Activated CD8-positive, alpha-beta memory T cell treated with anti-CD3 and anti-CD28 coated beads for 1 hour (primary cell): ENCODE measurements at places on chromosomes 3 and 15.

GRCh38 chr3:45145681-45146614, at the start of gene CDCP1:
TSS of gene CDCP1 (minus strand) at chr3:45146378. CDS start at chr3:45146287, 91 bp downstream.
- no peak for DNase-seq

- DNase-seq, result no peak
These were observed 3.4 kb upstream of the RFTN1 start for GRCh38 chr3:16516695-16517481.

- DNase-seq, result no peak
These were observed 904 bp upstream of the MCTP2 start for GRCh38 chr15:94230431-94230882.

- no peak for DNase-seq
These were observed 366.4 kb upstream of the AGTR1 start for GRCh38 chr3:148331081-148331846.

- no peak for DNase-seq
These were observed 567.2 kb upstream of the TBL1XR1 start for GRCh38 chr3:177764377-177764912.
